ENCODE measurements at places on chromosomes 13 and 19.
A peak's percentile ranks its signal among the peaks of the same experiment; 100 is the strongest.

GRCh38 chr19:51514866-51515481 lies 13.4 kb upstream of the SIGLEC12 start:
- DNase-seq: no peak

DNA sequence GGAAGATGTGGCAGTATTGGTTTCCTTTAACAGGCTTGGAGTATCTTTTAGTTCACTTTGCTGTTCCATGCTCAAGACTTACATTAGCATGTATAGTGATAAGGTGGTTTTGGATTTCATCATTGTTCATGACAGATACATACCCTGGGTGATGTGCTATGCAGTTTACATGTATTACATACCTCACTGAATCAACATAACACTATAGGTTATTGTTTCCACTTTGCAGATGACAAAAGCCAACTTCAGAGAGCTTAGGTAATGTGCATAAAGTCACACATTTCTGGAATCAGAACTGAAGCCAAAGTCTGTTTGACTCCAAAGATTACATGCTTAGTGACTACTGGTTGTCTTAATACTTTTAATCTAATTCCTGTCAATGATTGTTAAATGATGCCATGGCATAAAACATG lies 7.1 kb downstream of the COMMD6 start:
- DNase-seq: no peak

DNA sequence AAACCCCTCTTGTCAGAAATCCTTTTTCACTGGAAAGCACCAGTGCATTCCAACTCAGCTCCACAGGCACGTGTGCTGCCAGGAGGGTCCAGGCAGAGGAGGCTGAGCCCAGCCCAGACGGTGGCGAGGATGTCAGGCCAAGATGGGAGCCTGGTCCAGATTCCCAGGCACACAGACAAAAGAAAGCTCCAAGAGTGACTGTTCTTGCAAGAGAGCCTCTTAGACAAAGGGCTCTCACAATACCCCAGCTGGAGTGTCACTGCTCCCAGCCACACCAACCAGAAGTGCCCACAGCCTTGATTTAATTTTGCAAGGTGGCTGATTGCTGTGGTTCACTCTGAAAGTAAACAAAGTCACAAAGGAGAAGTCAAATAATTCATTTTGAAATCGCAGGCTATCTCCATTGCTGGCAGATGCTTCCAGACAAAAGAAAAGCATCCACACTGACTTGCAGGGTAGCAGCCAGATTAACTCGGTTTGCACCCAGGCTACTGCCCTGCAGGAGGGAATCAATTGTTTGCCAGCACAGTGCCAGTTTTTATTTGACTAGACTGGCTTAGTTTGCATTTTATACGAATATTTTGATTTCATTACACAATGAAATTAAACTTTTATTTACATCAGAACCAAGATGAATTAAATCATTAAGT lies 95.1 kb downstream of the RAB20 start:
- no peak for DNase-seq

- DNase-seq: no peak
Observed at GRCh38 chr19:14085309-14085995, at the start of gene C19orf67. Gene C19orf67, minus strand, starts transcription at chr19:14085783. Its CDS starts 156 bp downstream, at chr19:14085627.

DNA sequence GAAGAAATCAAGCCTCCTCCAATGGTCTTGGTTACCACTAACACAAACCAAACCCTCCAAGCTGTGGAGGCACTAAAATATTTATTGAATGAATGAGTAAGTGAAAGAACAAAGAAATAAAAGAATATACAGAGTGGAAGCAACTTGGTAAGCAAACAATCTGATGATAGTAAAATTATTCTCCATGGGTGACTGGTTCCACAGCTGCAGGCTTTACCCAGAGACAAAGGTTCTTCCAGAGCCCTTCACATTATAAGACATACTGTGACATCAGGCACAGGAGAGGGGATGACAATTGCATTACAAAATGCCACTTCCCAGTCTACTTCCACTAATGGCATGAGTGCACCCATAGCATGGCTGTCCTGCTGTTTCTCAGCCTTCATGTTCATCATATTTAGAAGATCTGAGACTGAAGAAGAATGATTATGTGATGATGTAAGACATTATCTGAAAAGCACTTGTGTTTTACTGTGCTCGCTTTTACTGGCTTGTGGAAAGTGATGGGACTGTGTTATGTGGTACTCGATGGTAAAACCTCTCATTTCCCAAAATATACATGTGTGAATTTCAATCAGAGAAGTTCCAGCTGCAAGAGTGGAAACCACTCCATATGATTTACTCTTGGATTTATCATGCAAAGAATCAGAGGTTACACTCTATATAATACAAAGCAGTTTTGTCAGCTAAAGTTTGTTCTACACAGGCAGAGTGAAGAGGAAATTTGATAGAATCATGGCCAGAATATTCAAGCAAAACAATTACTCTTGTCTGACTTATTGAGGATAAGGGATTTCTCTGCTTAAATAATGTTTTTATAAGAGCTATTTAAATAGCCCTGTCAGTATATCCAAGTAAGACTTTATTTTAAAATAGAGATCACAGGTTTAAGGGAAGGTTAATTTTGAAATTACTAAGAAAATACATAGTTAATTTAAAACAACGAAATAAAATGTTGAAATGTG lies 220.2 kb upstream of the NBEA start:
- DNase-seq: no peak

DNA sequence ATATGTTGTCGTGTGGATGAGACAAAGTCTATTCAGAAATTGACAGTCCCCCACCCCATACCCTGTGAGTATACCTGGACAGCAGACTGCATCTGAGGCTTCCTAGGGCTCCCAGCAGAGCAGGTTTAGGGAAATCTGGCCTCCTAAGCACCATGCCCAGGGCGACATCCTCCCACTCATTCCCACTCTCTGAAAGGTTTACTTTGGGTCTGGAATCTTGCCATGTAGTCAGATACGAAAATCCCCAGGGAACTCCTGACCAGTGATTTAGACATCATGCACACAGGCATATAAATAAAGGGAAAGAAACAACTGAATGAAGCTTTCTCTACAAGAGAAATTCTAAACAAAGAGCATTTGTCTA lies 717 bp upstream of the NALCN start:
- DNase-seq: no peak

DNA sequence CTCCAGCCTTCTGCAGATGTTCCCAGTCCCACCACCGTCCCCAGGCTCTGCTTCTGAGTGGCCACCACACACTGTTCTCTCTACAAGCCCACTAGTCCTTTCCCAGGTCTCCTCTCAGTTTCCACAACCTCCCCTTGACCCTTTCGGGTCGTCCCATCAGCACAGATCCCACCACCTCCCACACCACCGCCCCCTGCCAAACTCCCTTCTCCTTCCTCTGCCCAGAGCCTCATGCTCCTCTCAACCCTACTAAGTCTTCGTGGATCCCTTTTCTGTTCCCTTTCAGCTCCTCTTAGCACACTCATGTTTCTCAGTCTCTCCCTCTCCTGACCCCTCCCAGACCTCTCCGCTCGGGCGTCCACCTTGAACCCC lies 1.9 kb downstream of the NAPA start:
- no peak for DNase-seq

- DNase-seq: peak; percentile 9
Observed at GRCh38 chr13:38767506-38768265, 80.8 kb downstream of the FREM2 start.

- no peak for DNase-seq
Observed at GRCh38 chr13:24340608-24340955, 31.2 kb downstream of the C1QTNF9 start.

DNA sequence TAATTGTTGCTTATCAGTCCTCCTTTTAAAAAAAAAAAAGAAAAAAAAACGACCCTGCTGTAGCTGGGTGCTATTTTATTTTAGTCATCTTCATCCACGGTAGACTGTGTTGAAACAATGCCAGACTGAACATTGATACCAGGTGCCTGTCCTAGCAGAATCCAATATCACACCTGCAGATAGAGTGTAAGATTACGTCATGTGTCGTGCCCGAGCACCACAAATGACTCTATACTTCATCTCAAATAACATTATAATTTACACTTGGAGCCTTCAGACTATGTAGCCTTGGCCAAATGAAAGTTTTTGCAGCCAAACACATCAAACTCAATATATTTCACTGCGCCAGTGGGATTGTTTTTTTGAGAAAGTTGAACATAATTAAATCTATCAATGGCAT lies 410.6 kb downstream of the FGF9 start:
- no peak for DNase-seq

DNA sequence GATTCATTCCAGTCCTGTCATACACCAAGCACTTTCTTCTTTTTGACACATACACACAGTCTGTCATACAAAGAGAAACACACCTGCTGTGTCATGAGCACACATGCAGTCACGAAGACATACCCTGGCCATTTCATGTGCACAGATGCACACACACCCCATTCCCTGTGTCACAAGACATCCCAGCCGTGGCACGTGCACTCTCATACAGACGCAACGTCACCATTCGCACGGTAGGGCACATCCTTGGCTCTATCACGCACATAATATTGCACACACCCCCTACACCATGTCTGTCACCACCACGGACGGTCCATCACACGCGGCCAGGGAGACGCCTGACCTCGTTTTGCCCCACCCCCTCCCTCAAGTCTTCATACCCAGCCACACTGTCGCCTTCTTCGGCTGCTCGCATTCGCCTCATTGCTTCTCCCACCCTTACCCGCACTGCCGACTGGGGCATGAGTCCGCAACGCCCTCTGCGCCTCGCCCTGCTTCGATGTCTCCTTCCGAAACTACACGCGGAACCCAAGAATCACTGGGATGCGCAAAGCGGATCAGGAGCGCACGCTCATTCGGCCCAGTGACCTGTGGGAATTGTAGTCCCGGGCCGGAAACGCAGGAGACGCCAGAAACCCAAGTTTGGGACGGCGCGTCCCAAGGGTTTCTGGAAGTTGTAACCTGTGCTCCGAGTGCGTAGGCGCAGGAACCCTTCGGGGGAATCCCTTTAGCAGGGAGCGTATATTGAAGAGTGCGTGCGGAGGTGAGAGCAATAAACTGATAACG lies 6.8 kb upstream of the ZNF283 start:
- DNase-seq: peak; percentile 52

- peak; percentile 50 for DNase-seq
Observed at GRCh38 chr13:111046590-111047141, 68.4 kb upstream of the ARHGEF7 start.

- DNase-seq: peak; percentile 31
Observed at GRCh38 chr19:33906578-33907335, 110.1 kb downstream of the KCTD15 start.

GRCh38 chr19:47310819-47311218 lies 1.2 kb downstream of the C5AR1 start:
- DNase-seq: peak; percentile 29

- DNase-seq: peak; percentile 40
Observed at GRCh38 chr13:110509971-110510786, 51.3 kb downstream of the RAB20 start.

DNA sequence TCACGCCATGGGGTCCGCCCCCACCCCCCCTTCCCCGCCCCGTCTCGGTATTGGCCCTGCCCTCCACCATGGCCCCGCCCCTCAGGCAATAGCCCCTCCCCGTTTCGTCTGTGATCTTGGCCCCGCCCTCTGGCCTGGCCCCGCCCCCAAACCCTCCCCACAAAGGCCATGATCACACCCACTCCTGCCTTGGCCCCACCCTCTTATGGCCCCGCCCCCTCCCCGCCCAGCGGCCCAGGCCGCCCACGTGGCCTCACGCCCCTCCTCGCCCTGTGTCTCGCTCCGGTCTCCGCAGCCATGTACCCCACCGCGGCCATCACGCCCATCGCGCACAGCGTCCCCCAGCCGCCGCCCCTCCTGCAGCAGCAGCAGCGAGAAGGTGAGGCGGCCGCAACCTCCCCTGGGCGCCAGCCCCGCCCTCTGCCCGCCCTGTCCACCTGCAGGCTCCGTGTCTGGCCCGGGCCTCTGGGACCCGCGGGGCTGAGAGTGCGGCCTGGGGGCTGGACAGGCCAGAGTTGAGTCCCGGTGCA lies 61.3 kb downstream of the CELF5 start:
- DNase-seq: no peak

GRCh38 chr19:41888926-41889325 lies 5.9 kb downstream of the ARHGEF1 start:
- no peak for DNase-seq

Measured in heart right ventricle (tissue), 16 donors.